Left renal cortex interstitium (tissue), 4 donors: ENCODE measurements at places on chromosomes 4 and X. TPM values are rescaled to one million over a fixed set of nuclear protein-coding genes. Genes with fewer than 3 reads are reported as not detected.

The MAMLD1 gene
- polyA plus RNA-seq = 7.8 TPM

The MAGEA6 gene
- not detected for polyA plus RNA-seq

The CFAP299 gene
- 0.76 TPM for polyA plus RNA-seq

The BEX2 gene
- polyA plus RNA-seq = 89.6 TPM

The SLITRK4 gene
- 15.7 TPM for polyA plus RNA-seq

The CLNK gene
- polyA plus RNA-seq = 1.6 TPM

The RHOXF2 gene
- not detected for polyA plus RNA-seq

The NPY2R gene
- 0.75 TPM for polyA plus RNA-seq

The CSN1S1 gene
- polyA plus RNA-seq = not detected

The SPATA18 gene
- 1.4 TPM for polyA plus RNA-seq
